ENCODE measurements at places on chromosomes 13 and 19. TPM values are rescaled to one million over a fixed set of nuclear protein-coding genes. Genes with fewer than 3 reads are reported as not detected.
A peak's percentile ranks its signal among the peaks of the same experiment; 100 is the strongest.

GRCh38 chr13:53417601-53418000 lies 389.0 kb downstream of the OLFM4 start:
- H3K27ac ChIP-seq, result no peak overlapping the region
- H3K4me1 ChIP-seq, result no peaks in the 10 kb centered on the region
- no peak overlapping the region for H3K4me3 ChIP-seq

DNA sequence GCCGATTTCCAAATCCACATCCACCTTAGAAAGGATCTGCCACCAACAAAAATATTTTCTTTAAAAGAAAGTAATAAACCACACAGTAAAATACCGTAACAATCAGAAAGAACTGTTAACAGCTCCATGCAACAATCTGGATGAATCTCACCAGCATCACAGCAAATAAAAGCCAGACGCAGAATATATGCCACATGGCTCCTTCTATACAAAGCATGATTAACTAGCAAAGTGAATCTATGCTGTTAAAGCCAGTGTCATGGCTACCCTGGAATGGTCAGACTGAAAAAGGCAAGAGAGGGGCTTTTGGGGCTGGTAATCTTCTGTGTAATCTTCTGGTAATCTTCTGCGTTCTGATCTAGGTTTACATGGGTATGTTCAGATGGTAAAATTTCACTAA lies 81.3 kb downstream of the SACS start:
- no peak overlapping the region for H3K4me3 ChIP-seq
- H3K4me1 ChIP-seq, result no peaks in the 10 kb centered on the region
- peaks cover 36% of the 10 kb centered on the region for H3K36me3 ChIP-seq
- no peaks in the 10 kb centered on the region for H3K27me3 ChIP-seq
- no peak for DNase-seq
- no peak overlapping the region for H3K27ac ChIP-seq

The ADAT3 gene
- total RNA-seq, result 4.0 TPM

DNA sequence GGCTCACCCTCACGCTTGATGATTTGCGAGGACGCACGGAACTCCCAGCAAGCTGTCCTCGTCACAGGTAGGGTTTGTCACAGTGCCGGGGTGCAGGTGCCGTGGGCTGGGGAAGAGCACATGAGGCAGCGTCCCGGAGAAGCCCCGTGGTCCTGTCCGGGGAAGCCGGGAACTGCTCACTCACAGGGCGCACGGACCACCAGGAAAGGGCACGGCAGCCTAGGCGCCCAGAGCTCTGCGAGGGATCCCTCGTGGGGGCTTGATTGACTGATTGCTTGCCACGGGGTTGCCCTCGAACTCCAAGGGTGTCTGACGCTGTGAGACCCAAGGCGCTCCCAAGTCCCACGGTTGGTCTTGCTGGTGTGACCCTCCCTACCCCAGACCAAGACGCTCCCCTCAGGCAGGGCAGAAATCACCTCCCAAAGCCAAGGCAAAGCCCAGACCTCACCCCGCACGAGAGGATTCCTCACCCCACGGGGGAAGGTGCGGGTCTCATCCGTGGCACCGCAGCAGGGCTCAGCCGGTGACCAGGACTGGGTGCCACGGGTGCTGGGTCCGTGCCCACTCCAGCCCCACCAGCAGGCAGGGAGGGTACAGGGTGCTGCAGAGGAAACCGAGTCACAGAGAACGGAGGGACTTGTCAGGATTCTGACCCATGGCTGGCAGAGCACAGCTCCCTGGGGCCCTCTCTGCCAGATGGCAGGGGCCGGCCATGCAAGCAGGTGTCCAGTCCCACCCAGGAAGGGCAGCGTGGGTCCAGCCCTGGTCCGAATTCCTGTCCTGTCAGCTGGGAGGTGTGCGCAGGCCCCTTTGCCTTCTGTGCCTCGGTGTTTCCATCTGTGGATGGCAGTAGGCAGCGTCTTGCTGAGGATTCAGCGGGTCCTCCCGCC lies 7.7 kb downstream of the C2CD4C start:
- no peaks in the 10 kb centered on the region for H3K27me3 ChIP-seq
- DNase-seq, result no peak
- H3K36me3 ChIP-seq, result no peaks in the 10 kb centered on the region
- no peak overlapping the region for H3K27ac ChIP-seq
- no peaks in the 10 kb centered on the region for H3K4me1 ChIP-seq

The ZNF844 gene
- total RNA-seq, result 25.5 TPM

- no peak overlapping the region for H3K4me3 ChIP-seq
- peaks cover 2% of the 10 kb centered on the region for H3K27me3 ChIP-seq
- DNase-seq, result no peak
- no peak overlapping the region for H3K27ac ChIP-seq
Observed at GRCh38 chr13:111361046-111361872, 40.8 kb downstream of the TEX29 start.

The ISYNA1 gene
- 24.9 TPM for total RNA-seq

DNA sequence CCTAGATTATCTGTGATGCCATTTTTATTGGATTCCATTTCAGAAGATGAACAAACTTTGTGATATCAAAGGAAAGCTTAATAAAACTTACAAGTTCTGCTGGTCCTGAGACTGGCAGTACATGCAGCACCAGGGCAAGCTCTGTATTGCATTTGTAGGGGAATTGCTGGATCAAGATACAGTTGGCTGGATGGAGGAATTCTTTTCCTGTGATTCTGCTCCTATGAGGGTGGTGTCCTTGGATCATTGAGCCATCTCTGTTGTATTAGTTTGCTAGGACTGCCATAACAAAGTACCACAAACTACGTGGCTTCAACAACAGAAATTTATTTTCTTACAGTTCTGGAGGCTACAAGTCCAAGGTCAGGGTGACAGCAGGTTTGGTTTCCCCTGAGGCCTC lies 33.9 kb upstream of the CSNK1A1L start:
- no peak overlapping the region for H3K27ac ChIP-seq
- DNase-seq, result no peak
- no peaks in the 10 kb centered on the region for H3K27me3 ChIP-seq
- H3K4me1 ChIP-seq, result no peaks in the 10 kb centered on the region
- no peaks in the 10 kb centered on the region for H3K36me3 ChIP-seq

GRCh38 chr13:110330491-110331011 lies 23.5 kb downstream of the COL4A2 start:
- peaks cover 22% of the 10 kb centered on the region for H3K4me1 ChIP-seq
- H3K27me3 ChIP-seq, result no peaks in the 10 kb centered on the region
- DNase-seq, result no peak

DNA sequence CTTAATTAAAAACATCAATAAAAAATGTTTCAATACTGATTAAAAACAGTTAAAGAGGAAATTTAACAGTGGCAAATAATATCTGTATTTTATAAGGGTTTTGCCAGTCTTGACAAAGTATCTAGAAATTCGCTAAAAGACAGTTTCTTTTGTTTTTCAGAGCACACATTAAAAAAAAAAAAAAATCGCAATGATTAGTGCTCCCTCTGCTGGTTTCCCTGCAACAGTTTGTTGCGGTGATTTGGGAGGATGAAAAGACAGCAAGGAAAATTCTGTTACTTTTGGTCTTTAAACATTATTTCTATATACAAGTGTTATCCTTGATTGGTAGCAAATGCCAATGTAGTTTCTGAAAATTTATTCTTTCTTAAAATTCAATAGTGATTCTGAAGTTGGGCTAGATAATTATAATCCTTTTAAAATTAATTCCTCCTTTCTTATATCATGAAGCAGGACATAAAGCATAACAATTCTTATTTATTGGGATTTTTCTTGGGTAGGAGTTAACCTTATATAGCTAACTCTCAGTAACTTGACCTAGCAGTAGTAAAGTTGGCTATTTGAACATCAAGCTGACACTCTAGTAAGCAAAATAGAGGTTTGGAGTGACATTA lies 23.1 kb upstream of the SPRY2 start:
- H3K4me3 ChIP-seq, result no peak overlapping the region
- no peak overlapping the region for H3K27ac ChIP-seq
- no peaks in the 10 kb centered on the region for H3K27me3 ChIP-seq
- no peaks in the 10 kb centered on the region for H3K4me1 ChIP-seq
- DNase-seq, result peak; percentile 71

- H3K27me3 ChIP-seq, result no peaks in the 10 kb centered on the region
- no peak for DNase-seq
- no peak overlapping the region for H3K27ac ChIP-seq
- H3K4me1 ChIP-seq, result no peaks in the 10 kb centered on the region
Observed at GRCh38 chr13:44739539-44739938, 163.4 kb upstream of the TSC22D1 start.

DNA sequence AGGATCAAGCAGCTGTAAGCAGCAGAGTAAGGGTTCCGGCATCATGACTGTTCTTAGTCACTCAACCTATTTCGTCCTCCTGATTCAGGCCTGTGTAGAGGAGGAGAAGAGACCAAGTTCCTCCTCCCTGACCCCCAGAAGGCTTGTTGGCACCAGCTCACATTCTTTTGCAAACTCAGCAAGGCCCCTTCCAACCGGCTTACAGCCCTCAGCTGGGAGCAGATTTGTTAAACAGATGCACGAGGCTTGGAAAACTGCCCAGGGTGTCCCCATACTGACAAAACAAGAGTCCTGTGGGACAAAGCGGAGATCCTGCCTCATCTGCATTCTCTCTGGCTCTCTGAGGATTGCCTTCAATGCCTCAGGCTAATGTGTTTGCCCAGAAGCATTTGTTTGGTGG lies 113.2 kb upstream of the SOX21 start:
- H3K4me3 ChIP-seq, result no peak overlapping the region
- no peaks in the 10 kb centered on the region for H3K27me3 ChIP-seq
- H3K4me1 ChIP-seq, result peaks cover 45% of the 10 kb centered on the region
- H3K27ac ChIP-seq, result no peak overlapping the region
- no peaks in the 10 kb centered on the region for H3K36me3 ChIP-seq

DNA sequence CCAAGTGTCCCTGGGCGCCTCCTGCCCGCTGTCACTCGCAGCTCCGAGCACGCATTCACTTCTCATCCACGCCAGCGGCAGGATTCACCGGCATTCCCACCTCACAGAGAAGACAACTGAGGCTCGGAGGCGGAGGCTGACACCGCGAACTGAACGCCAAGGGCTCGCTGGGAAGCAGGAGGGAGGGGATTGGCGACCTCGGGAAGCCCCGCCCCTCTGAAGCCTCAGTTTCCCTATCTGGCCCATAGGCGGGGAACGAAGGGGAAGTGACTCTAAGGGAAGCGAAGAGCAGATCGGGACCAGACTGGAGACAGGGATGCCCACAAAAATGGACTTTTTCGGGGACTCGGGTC lies 256 bp downstream of the MICOS13 start:
- H3K27me3 ChIP-seq, result no peaks in the 10 kb centered on the region
- DNase-seq, result no peak
- peak overlapping the region; percentile 90 for H3K4me3 ChIP-seq
- H3K36me3 ChIP-seq, result no peaks in the 10 kb centered on the region
- H3K27ac ChIP-seq, result peak overlapping the region; percentile 92
- H3K4me1 ChIP-seq, result peaks cover 11% of the 10 kb centered on the region

GRCh38 chr19:2328401-2329148 lies at the start of the genes LSM7 and SPPL2B:
Gene LSM7, minus strand, starts transcription at chr19:2328586. Its CDS starts 20 bp downstream, at chr19:2328566.
Gene SPPL2B, plus strand, starts transcription at chr19:2328684. Its CDS starts 26 bp downstream, at chr19:2328710.
- no peaks in the 10 kb centered on the region for H3K27me3 ChIP-seq
- peak within 1 kb of the TSS; percentile 86 for H3K27ac ChIP-seq
- H3K36me3 ChIP-seq, result peaks cover 7% of the 10 kb centered on the region
- no peaks in the 10 kb centered on the region for H3K4me1 ChIP-seq

DNA sequence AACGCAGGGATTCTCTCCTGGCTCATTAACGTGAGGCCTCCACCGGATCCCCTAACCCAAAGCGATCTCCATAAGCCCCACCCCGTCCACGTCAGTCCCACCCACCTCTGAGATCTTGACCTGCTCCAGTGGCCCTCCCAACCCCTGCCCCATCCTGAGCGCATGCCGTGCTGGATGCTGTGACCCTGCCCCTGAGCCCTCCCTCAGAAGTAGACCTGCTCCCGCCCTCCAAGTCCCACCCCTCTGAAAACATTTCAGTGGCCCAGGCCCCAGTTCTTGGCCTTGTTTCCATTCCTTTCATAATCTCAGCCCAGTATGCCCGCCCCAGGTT lies 19.9 kb downstream of the LMTK3 start:
- no peak overlapping the region for H3K4me3 ChIP-seq
- H3K36me3 ChIP-seq, result no peaks in the 10 kb centered on the region
- DNase-seq, result no peak
- no peaks in the 10 kb centered on the region for H3K27me3 ChIP-seq
- peaks cover 8% of the 10 kb centered on the region for H3K4me1 ChIP-seq
- H3K27ac ChIP-seq, result no peak overlapping the region

The TUBB4A gene
- 2.1 TPM for total RNA-seq

GRCh38 chr19:56014765-56015164 lies 28.2 kb downstream of the NLRP5 start:
- H3K36me3 ChIP-seq, result no peaks in the 10 kb centered on the region
- no peak overlapping the region for H3K27ac ChIP-seq
- DNase-seq, result no peak
- H3K4me1 ChIP-seq, result no peaks in the 10 kb centered on the region
- H3K4me3 ChIP-seq, result no peak overlapping the region
- H3K27me3 ChIP-seq, result no peaks in the 10 kb centered on the region

- no peak overlapping the region for H3K4me3 ChIP-seq
- no peaks in the 10 kb centered on the region for H3K36me3 ChIP-seq
- DNase-seq, result no peak
- H3K4me1 ChIP-seq, result peaks cover 5% of the 10 kb centered on the region
- H3K27ac ChIP-seq, result no peak overlapping the region
Observed at GRCh38 chr13:79807554-79807953, 326.6 kb downstream of the NDFIP2 start.

- peaks cover 12% of the 10 kb centered on the region for H3K27me3 ChIP-seq
- no peak overlapping the region for H3K4me3 ChIP-seq
- peaks cover 2% of the 10 kb centered on the region for H3K4me1 ChIP-seq
Observed at GRCh38 chr13:109790942-109791605, 4.7 kb upstream of the IRS2 start.

- H3K4me3 ChIP-seq, result no peak overlapping the region
- no peaks in the 10 kb centered on the region for H3K4me1 ChIP-seq
- H3K27ac ChIP-seq, result peak overlapping the region; percentile 24
- peaks cover 12% of the 10 kb centered on the region for H3K36me3 ChIP-seq
Observed at GRCh38 chr19:17097593-17098126, 22.1 kb downstream of the MYO9B start.

- H3K27ac ChIP-seq, result no peak overlapping the region
- H3K4me1 ChIP-seq, result no peaks in the 10 kb centered on the region
- H3K4me3 ChIP-seq, result no peak overlapping the region
- DNase-seq, result no peak
- no peaks in the 10 kb centered on the region for H3K27me3 ChIP-seq
Observed at GRCh38 chr13:41506312-41506711, 49.0 kb downstream of the RGCC start.

The NPAS1 gene
- 1.0 TPM for total RNA-seq

DNA sequence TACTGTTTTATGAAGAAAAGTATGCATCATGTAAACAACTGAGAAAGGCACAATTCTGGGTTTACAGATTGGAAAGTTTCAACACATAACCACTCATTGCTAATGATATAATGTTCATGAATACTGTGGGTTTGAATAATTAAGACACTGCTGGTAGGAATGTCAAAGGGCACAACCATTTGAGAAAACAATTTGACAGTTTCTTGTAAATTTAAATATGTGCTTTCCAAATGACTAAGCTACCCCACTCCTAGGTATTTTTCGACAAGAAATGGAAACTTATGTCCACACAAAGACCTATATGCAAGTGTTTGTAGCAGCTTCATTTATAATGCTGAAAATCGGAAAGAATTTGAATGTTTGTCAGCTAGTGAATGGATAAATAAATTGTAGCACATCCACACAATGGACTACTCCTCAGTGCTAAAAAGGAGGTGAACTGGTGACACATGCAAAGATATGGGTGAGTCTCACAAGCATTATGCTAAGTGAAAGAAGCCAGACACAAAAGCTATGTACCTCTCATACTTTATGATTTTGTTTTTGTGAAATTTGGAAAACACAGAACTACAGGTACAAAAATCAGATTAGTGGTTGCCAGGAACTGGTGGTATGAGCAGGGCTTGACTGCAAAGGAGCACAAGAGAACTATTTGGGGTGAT lies 44.8 kb upstream of the FLT1 start:
- H3K4me1 ChIP-seq, result no peaks in the 10 kb centered on the region
- peaks cover 4% of the 10 kb centered on the region for H3K27me3 ChIP-seq
- DNase-seq, result no peak
- no peak overlapping the region for H3K27ac ChIP-seq

- no peak for DNase-seq
- H3K36me3 ChIP-seq, result no peaks in the 10 kb centered on the region
Observed at GRCh38 chr13:75920536-75920935, 284.4 kb downstream of the LMO7 start.

All from lung (tissue), 17 donors.